ENCODE measurements at places on chromosomes 3 and 15. TPM values are rescaled to one million over a fixed set of nuclear protein-coding genes. Genes with fewer than 3 reads are reported as not detected.

Gene PDIA5
- total RNA-seq, result 30.9 TPM

Gene TICRR
- 10.1 TPM for total RNA-seq

Gene LRRC31
- not detected for total RNA-seq

Gene PATL2
- 0.12 TPM for total RNA-seq

Gene SPG11
- 9.2 TPM for total RNA-seq

Gene VEPH1
- 0.25 TPM for total RNA-seq

Gene MAN2C1
- 66.1 TPM for total RNA-seq

All from A549 treated with dexamethasone at 1 μM for 4 hours (cell line).